ENCODE measurements at places on chromosomes 3 and 15.

DNA sequence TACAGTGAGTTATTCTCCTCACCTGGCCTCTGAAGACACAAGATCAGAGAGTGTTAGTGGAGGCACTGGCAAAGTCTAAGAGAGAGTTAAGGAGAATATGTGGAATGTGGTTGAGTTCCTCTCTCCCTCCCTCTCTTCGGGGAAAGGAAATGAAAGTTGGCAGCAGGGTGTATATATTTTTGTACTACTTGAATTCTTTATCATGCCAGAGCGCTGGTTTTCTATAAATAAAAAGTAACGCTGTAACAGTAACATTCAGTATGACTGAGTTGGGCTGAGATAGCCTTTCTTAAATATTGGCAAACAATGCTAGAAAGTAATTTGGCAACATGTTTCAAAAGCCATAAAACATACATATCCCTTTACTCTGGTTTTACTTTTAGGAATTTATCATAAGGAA is 77.5 kb upstream of the TNFAIP8L3 start:
- no peak for DNase-seq

GRCh38 chr3:151768393-151768930 is 34.7 kb downstream of the AADACL2 start:
- DNase-seq: no peak

GRCh38 chr3:43995547-43996378 is 245.9 kb upstream of the TOPAZ1 start:
- no peak for DNase-seq

- DNase-seq: no peak
Observed at GRCh38 chr3:3503411-3503810, 295.8 kb upstream of the LRRN1 start.

GRCh38 chr3:51955893-51956770 is 951 bp downstream of the GPR62 start:
- no peak for DNase-seq

Data from activated effector memory CD4-positive, alpha-beta T cell treated with Interleukin-2 at 50 U/mL for 16 hours (primary cell).